ENCODE measurements at places on chromosomes 3 and 15. TPM values are rescaled to one million over a fixed set of nuclear protein-coding genes. Genes with fewer than 3 reads are reported as not detected.
A peak's percentile ranks its signal among the peaks of the same experiment; 100 is the strongest.

Gene AVEN
- total RNA-seq = 25.3 TPM

GRCh38 chr3:170558427-170558826 is 27.4 kb downstream of the SLC7A14 start:
- no peak for DNase-seq

- DNase-seq = no peak
These were observed 19.9 kb downstream of the TRANK1 start for GRCh38 chr3:36924744-36925521.

Gene MST1R
- 5.6 TPM for total RNA-seq

DNA sequence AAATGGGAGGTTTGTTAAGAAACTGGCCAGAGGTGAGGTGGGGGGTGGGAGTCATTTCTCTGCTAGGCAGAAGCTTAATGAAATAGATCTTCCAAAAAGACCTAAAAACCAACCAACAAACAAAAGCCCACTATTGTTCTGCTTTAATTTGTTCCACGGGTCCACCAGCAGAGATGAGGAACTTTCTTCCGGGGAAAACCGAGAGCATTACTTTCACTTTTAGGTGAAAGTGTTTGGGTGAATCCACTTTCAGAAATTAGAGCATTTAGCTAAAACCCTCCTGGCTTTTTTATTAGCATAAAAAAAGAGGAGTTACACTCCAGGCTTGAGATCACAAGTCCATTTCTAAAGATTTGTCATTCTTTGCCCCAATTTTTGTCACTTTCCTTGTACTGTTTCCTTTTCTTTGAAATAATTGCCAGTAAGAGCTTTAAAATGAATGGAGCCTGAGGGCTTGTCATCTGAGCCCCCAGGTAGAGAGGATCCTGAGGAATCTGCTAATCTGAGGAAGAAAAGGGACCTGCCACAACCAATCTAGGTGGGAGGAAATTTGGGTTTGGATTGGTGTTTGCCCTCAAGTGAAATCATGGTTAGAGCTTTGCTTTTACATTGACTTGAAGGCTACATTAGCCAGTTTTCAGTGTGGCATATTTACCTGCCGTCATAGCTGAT is 667.6 kb downstream of the NAALADL2 start:
- no peak for DNase-seq

Gene EDEM1
- 50.6 TPM for total RNA-seq

Gene ADGRG7
- not detected for total RNA-seq

- DNase-seq = no peak
These were observed 54.5 kb upstream of the TBL1XR1 start for GRCh38 chr3:177251755-177252154.

DNA sequence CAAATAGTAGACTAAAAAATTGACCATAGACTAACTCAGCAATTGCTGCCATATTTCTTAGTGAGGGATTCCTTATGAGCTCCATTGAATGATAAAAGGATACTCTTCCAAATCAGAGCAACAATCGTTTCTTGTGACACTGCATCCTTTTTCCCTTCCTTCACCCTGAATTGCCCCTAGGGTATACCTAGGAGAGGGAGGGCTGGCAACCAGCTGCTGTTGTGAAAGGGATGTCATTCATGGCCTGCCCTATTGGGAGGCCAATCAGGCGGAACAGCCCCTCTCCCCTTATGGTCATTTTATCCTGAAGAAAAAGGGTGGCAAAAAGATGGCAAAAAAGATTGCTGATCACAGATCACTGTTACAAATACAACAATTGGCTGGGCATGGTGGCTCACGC is 26.3 kb downstream of the B3GNT5 start:
- no peak for DNase-seq

- DNase-seq = no peak
These were observed 166.4 kb upstream of the TLE3 start for GRCh38 chr15:70264014-70264582.

Gene MINDY4B
- not detected for total RNA-seq

Gene RAD51
- total RNA-seq = 20.8 TPM

DNA sequence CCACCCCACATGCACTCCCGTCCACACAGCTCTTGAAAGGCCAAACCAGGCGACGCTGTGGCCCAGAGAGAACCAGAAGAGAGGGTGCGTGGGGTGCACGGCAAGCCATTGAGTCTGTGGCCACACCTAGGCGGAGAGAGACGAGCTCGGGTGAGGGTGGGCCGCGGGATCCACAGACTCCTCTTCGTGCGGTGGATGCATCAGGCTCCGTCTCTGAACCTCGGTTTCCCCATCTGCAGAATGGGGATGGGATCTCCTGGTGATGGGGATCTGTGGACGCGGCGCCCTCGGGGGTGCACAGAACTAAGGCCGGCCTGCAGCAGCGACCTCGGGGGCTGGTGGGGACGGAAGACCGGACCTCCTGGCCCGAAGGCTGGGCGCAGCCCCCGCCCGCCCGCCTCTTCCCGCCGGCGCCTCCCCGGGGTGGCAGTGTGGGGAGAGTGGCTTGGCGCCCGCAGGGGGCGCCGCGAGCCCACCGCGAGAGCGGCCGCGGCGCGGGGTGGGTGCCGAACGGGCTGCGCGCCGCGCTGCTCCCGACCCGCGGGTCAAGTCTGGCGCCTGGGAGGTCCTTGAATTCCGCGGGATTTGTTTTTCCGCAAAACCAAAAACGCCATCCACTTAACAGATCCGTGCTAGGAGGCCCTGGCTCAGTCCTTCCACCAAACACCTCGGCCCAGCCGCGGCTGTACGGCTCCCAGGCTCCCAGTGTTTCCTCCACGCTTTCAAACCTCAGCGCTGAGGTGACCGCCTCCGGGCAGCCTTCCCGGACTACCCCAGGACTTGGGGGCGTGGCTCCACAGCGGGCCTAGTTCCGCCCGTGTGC is 13.2 kb upstream of the ADPGK start:
- DNase-seq = no peak

DNA sequence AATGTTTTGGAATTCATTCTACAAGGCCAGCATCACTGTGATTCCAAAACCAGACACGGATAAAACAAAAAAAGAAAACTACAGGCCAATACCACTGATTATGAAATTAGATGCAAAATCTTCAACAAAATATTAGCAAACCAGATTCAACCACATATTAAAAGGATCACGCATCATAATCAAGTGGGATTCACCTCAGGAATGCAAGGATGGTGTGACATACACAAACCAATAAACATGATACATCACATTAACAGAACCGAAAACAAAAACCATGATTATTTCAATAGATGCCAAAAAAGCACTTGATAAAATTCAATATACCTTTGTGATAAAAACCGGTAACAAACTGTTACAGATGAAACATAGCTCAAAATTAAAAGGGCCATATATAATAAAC is 48.9 kb downstream of the DLG1 start:
- no peak for DNase-seq

GRCh38 chr3:100087198-100087597 is 27.1 kb downstream of the FILIP1L start:
- peak; percentile 83 for DNase-seq

DNA sequence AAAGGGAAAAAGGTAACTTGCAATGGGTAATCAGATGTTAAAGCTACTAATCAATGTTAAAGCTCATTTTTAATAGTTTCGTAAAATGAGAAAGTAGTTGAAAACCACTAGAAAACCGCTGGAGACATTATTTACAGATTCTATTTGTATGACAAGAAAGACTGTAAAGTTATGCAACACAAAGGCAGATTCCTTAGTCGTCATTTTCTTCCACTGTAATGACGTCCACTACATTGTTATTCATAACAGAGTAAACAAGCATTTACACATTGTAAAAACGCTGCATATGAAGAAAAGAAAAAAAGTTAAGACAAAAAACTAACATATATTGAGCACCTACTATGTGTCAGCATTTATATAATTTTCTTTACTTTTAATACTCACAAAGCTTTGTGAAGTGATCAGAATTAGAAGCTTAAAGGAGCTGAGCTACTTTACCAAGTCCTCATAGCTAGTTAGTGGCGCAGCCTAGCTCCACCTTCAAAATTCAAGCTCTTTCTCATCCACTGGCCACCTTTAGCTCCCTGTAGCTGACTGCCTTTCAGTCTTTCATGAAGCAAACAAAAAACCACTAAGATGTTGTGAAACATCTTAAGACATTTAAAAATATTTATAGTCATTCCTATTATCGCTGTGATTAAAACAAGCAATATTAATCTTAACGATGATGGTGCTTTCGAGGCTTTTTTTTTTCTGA is 100.1 kb upstream of the CDIN1 start:
- DNase-seq = no peak

GRCh38 chr3:133394561-133395311 is 5.1 kb upstream of the BFSP2 start:
- DNase-seq = no peak

GRCh38 chr3:170485294-170485693 is 66.6 kb downstream of the CLDN11 start:
- DNase-seq = no peak

DNA sequence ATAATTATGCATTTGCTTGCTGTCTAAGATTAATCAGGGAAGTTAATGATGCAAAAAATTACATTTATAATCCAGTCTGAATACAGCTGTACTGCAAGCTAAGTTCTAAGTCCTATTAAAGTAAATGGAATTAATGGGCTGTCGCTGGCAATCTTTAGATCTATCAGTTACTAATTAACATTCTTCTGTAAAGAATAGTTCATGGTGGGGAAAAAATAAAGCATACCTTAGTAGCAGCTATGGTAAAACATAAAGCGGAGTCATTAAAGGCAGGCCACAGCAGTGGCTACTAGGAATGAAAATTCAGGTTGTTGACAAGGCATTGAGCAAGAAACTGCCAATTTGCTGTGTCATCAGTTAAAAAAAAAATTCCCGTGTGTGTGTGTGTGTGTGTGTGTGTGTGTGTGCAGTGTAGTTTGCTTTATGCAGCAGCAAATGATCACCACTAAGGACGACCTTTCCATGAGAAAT is 129.8 kb downstream of the ZNF385D start:
- peak; percentile 87 for DNase-seq

DNA sequence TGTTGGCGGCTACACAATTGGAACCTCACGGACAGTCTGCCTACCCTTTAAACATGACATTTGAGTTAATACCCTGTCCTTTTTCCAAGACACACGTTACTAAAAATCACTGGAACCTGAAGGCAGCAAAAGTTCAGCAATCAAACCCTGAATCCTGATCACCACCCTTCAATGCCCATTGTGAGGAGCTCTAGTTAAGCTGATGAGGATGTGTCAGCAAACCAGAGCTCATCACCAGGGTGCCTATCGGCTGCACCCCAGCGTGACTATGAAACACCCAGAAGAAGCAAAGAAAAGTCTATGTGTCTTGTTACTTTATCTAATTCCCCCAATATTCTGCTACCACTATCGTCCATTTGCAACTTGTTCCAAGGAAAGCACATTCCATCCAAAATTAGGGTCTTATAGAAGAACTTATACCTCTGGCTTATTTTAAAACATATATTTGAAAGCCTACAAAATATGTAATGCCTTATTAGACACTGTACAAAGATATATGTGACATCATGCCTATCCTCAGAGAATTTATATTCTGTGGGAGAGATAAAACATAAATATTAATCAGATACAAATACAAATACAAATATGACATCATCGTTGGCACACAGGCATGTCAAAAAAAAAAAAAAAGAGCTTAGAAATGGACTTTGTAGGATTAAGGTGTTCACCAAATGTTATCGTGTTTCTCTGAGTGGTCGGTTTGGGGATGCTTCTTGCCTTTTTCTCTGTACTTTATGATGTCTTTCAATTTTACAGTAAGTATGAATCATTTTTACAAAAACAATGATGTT is 219.7 kb upstream of the SETMAR start:
- no peak for DNase-seq

Gene GRK7
- total RNA-seq = not detected

- no peak for DNase-seq
These were observed 156.1 kb downstream of the VPS8 start for GRCh38 chr3:184968115-184968514.

GRCh38 chr15:62104401-62104800 is 37.6 kb downstream of the C2CD4A start:
- DNase-seq = no peak

Gene MFAP1
- 24.1 TPM for total RNA-seq

Gene TGM5
- not detected for total RNA-seq

- DNase-seq = no peak
These were observed 8.4 kb downstream of the STT3B start for GRCh38 chr3:31541089-31541488.

DNA sequence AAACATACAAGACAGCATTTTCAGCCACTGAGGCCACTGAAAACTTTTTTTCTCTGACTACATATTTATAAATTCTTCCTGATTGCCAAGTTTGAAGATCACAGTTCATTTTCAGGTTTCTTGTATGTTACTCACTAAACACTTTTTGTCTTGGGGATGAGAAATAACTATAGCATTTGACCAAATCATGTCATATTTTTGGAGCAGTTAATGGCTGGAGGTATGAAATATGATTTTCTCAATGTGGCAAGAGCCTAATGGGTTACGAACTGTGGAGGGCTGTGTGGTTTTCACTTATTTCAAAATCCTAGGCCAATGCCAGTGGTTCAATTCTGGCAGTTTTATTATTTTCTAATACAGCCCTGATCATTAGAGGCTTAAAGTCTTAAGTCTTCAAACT is 64.4 kb downstream of the USP13 start:
- no peak for DNase-seq

GRCh38 chr15:95448531-95449229 is 881.8 kb upstream of the NR2F2 start:
- no peak for DNase-seq

GRCh38 chr3:992871-993270 is 100.0 kb upstream of the CNTN6 start:
- no peak for DNase-seq

Gene CLRN1
- total RNA-seq = not detected

DNA sequence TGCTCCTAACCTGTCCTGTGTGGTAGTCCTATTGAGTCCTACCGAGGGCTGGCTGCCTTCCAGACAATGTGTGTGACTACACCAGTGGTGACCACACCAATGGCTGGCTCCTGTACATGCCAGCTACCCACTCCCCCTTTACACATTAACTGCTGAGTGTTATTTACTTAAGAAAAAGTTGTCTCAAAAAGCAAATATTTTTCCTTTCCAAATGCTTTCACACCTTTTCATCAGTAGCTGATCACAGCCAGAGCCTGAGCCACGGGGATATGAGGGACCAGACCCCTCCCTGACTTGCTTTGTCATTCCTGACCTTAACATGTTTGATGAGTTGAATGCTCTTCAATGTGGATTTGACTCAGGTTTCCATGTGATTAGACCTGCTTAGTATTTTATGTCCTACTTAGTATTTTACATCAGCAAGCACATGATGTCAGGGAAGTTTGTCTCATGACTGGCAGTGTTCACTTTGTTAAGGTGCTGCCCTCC is 29.6 kb upstream of the GREM1 start:
- DNase-seq = peak; percentile 89

Gene ADAMTS17
- total RNA-seq = 0.06 TPM

DNA sequence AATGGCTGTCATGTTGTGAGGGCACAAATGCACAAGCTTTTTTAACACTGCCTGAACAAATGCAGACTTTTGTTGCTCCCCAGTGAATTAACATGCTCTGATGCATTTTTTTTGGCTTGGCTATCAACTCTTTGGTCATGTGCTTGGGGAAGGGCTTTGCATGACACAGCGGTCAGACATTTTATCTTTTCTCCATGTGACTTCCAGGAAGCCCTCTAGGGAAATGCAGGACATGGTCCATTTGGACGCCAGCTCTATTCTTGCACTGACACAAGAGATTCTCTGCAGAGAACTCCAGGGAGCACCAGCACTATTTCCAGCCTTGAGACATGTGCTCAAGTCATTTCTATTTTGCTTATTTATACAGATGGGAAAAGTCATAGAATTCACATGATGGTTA is 46.2 kb downstream of the NEK11 start:
- DNase-seq = no peak

GRCh38 chr15:29268706-29269484 is 727 bp downstream of the NSMCE3 start:
- DNase-seq = no peak

Gene REC114
- not detected for total RNA-seq

Gene GXYLT2
- 2.8 TPM for total RNA-seq
